Articular chondrocyte of knee joint (primary cell): ENCODE measurements at places on chromosomes 6 and 20. TPM values are rescaled to one million over a fixed set of nuclear protein-coding genes. Genes with fewer than 3 reads are reported as not detected.

NKX2-2 gene
- total RNA-seq: not detected in 2 replicates

HLA-F gene
- 5.0 and 16.4 TPM in 2 replicates for total RNA-seq

DEFB132 gene
- total RNA-seq: not detected in 2 replicates

PRDM1 gene
- total RNA-seq: 1.7 and 2.2 TPM in 2 replicates

C6orf132 gene
- 3.2 and 3.8 TPM in 2 replicates for total RNA-seq

ADAM33 gene
- 2.2 and 3.8 TPM in 2 replicates for total RNA-seq

ATRN gene
- total RNA-seq: 41.6 and 43.5 TPM in 2 replicates

OVOL2 gene
- total RNA-seq: not detected in 2 replicates

PGC gene
- not detected in 2 replicates for total RNA-seq

DNMT3B gene
- total RNA-seq: 1.8 and 2.0 TPM in 2 replicates

GGTLC1 gene
- total RNA-seq: not detected in 2 replicates

MCCD1 gene
- not detected in 2 replicates for total RNA-seq

PLEKHG1 gene
- total RNA-seq: 0.91 and 2.3 TPM in 2 replicates

GATA5 gene
- total RNA-seq: not detected in 2 replicates

TNXB gene
- 23.9 and 41.1 TPM in 2 replicates for total RNA-seq

SMOC2 gene
- 120 and 164 TPM in 2 replicates for total RNA-seq

GJA10 gene
- total RNA-seq: not detected in 2 replicates

CFAP61 gene
- total RNA-seq: not detected in 2 replicates

BCL2L1 gene
- total RNA-seq: 77.9 and 97.6 TPM in 2 replicates

MOCS3 gene
- total RNA-seq: 7.7 and 8.0 TPM in 2 replicates

KIF25 gene
- total RNA-seq: not detected in 2 replicates

TNNC2 gene
- total RNA-seq: 0.39 and 1.4 TPM in 2 replicates

CST7 gene
- total RNA-seq: not detected in 2 replicates

SLC25A27 gene
- 15.4 and 18.9 TPM in 2 replicates for total RNA-seq

EBF4 gene
- total RNA-seq: 0.76 and 1.3 TPM in 2 replicates

PTCRA gene
- not detected in 2 replicates for total RNA-seq

IMPG1 gene
- not detected in 2 replicates for total RNA-seq

SLC32A1 gene
- not detected in 2 replicates for total RNA-seq

TMEM244 gene
- total RNA-seq: not detected in 2 replicates

SASH1 gene
- total RNA-seq: 145 and 149 TPM in 2 replicates

GJE1 gene
- not detected in 2 replicates for total RNA-seq

SPAG4 gene
- 7.3 and 9.1 TPM in 2 replicates for total RNA-seq

KCNK5 gene
- 0.65 and 0.76 TPM in 2 replicates for total RNA-seq

GPR6 gene
- total RNA-seq: not detected in 2 replicates

B3GAT2 gene
- under 0.01 TPM in 2 replicates for total RNA-seq

LY6G6C gene
- total RNA-seq: not detected in 2 replicates

EFCAB8 gene
- total RNA-seq: 0.22 TPM in 1 of 2 replicates, not detected in the other

TNFRSF6B gene
- total RNA-seq: 2.9 and 5.4 TPM in 2 replicates

PGBD1 gene
- 4.6 and 6.4 TPM in 2 replicates for total RNA-seq

FHL5 gene
- total RNA-seq: not detected in 2 replicates

TRDN gene
- total RNA-seq: under 0.01 TPM in 1 of 2 replicates, not detected in the other

TRIM31 gene
- not detected in 2 replicates for total RNA-seq
